ENCODE measurements at places on chromosomes 7 and 10. TPM values are rescaled to one million over a fixed set of nuclear protein-coding genes. Genes with fewer than 3 reads are reported as not detected.

The NAT16 gene
- not detected for polyA plus RNA-seq

The ATOH7 gene
- not detected for polyA plus RNA-seq

The CFAP69 gene
- polyA plus RNA-seq: 3.1 TPM

The COMMD3 gene
- polyA plus RNA-seq: 103 TPM

The MRLN gene
- polyA plus RNA-seq: not detected

Data from GM23248 (cell line).